ENCODE measurements at places on chromosomes 12 and 14.

GRCh38 chr14:90288651-90289355 lies 32.5 kb downstream of the PSMC1 start:
- no peak for DNase-seq

DNA sequence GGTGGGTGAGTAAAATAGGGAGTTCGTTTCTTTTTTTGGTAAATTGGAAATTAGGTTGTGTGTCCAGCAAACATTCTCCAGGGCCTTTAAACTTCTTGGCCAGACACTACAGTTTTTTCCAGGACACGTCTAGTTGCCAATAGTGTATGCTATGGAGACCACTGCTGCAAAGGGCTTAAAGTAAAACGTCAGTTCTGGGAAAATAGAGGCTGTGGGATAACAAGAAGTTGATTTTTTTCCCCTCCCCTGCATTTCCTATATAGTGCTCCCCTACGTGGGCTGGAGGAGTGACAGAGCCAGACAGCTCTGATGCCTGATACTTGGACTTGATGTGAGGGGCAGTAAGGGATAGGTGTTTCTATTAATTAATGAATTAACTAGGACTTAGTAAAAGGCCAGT lies 2.4 kb downstream of the ACVR1B start:
- no peak for DNase-seq

DNA sequence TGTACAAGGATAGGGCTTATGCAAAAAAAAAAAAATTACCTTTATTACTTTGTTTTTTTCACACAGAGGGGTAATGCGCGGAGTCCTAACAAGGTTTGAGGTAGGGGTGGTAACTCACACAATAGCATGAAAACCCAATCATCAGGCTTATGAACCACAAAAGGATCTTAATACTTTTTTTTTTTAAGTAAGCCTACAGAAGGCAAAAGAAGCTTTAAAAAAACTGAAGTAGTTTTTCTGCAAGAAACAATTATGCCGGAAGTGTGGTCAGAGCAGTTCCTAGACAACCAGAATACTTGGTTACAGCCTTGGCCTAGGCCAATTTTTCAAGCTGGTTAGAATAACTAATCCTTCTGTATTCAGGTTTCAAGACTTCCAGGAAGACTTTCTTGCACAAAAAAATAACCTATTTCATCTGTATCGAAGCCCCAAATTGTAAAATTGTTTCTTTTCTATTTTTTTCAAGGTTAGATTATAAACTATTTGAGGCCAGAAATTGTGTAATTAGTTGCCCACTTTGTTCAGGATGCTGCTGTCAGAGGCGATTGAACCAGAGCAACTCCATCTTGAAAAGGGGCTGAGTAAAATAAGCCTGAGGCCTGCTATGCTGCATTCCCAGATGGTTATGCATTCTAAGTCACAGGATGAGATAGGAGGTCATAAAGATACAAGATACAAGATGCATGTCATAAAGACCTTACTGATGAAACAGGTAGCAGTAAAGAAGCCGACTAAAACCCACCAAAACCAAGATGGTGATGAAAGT lies 1.8 kb upstream of the GNS start:
- no peak for DNase-seq

DNA sequence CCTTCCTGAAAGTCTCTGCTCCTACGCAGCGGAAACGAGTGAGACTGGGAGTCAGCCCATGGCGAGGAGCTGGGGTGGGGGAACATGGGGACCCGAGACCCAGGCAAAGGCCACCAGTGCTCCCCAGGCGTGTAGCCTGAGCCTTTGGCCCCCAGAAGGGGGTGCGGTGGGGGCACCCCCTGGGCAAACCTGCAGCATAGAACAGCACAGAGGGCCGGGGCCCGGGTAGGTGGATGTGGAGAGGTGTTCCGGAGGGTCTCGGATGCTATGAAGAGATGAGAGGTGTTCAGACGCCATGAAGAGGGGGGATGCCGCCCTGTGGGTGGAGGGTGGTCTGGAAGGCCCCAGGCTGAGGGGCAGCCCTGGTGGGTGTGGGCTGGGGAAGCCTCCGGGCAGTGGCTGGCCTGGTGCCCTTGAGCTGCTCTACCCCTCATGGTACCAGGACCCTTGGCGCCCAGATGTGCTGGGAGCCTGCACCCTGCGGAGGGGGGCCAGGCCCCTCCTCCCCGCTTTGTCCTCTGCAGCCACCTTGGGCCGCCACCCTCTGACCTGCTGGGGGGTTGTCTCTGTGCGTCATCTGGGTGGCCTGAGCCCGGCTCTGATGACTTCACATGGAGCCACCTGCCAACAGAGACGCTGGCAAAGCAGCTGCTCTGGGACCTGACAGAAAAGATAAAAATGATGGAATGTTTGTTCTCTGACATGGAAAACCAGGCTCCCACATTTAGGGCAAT lies 83.4 kb downstream of the KIF26A start:
- DNase-seq: no peak

DNA sequence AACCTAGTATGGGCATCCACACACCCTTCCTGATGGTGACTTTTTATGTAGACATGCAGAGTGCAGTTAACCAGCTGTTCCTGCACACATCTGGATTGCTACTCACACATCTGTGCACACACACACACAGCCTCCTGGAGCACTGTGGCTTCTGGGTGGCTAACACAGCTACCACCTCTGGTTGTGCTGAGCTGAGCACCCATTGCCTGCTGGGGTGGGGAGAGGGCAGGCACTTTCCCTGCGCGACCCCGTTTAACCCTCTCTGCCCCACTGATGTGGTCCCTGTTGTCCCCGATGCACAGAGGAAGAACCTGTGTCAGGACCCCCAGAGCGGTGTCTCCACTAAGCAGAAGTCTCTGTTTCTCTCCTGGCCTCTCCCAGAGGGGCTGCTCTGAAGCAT lies 14.4 kb upstream of the SERPINA3 start:
- DNase-seq: no peak

DNA sequence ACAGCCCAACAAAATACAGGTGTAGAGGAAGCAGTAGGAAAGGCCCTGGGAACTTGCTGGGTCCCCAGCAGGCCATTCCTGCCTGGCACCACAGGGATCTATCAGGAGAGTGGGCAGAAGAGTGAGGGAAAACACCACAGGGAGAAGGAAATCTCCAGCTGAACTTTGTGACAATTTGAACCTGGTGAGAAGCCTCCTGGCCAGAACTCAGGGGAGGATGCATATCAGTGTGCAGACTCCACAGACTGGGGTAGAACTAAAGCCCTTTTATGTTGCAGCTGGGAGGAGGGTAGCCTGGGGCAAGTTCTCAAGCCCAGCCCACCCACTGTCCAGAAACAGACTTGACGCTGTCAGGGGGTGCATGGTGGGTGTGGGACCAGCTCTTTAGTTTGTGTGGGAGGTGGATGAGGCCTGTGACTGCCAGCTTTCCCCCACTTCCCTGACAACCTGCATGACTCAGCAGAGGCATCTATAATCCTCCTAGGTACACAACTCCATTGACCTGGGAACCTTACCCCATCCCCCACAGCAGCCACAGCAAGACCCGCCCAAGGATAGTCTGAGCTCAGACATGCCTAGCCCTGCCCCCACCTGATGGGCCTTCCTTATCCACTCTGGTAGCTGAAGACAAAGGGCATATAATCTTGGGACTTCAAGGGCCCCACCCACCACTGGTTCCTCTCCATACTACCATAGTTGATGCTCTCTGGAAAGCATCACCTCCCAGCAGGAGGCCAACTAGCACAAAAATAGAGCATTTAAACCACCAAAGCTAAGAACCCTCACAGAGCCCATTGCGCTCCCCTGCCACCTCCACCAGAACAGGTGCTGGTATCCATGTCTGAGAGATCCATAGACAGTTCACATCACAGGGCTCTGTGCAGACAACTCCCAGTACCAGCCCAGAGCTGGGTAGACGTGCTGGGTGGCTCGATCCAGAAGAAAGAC lies 28.9 kb downstream of the PNN start:
- no peak for DNase-seq

GRCh38 chr12:94602024-94602423 lies 48.3 kb downstream of the TMCC3 start:
- no peak for DNase-seq

GRCh38 chr12:58932806-58933681 lies 12.7 kb upstream of the LRIG3 start:
- no peak for DNase-seq

All from stimulated activated CD8-positive, alpha-beta memory T cell treated with anti-CD3 and anti-CD28 coated beads, Interleukin-4, amount 100 ng/mL, for 1 hour (primary cell).